Activated gamma-delta T cell (primary cell): ENCODE measurements at places on chromosomes 1 and 21.

DNA sequence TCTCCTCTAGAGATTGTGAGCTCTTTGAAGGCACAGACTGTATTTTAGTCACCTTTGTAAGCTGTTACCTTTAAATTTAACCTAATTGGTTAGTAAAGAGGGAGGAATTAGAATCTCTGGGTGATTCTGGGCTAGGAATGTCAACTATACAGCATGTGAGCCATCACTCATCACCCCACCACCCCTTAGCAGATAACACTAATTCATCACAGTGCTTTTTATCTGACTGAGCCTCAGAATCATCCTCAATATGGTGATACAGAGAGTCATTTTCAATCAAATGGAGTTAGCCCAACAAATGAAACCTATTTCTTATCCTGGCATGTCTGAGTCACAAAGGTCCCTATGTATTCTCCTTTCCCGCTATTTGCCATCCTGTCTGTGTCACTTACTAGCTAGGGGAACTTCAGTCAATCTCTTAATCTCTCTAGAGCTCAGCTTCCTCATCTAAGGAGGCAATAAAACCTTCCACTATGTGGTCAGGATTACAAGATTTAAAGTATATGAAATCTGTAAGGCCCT lies 13.3 kb downstream of the KCNJ10 start:
- DNase-seq, result no peak

GRCh38 chr21:33394260-33394659 lies 9.0 kb upstream of the IFNGR2 start:
- no peak for DNase-seq

DNA sequence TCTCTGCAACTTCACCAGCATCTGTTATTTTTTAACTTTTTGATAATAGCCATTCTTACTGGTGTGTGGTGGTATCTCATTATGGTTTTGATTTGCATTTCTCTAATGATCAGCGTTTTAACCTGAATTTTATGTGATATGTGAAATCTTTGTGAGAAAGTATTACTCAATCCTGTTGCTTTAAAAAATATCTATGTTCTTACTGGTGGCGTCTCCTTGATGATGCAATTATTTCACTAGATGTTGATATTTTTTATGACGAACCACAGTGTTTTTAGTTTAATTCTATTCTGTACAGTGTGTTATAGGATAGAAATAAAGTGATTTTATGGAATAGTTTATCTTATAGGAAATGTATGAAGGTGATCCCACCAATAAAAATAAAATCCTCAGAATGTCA lies 54.7 kb upstream of the GPR88 start:
- DNase-seq, result no peak

GRCh38 chr1:243253926-243254232 lies 1.2 kb downstream of the CEP170 start:
- DNase-seq, result no peak

DNA sequence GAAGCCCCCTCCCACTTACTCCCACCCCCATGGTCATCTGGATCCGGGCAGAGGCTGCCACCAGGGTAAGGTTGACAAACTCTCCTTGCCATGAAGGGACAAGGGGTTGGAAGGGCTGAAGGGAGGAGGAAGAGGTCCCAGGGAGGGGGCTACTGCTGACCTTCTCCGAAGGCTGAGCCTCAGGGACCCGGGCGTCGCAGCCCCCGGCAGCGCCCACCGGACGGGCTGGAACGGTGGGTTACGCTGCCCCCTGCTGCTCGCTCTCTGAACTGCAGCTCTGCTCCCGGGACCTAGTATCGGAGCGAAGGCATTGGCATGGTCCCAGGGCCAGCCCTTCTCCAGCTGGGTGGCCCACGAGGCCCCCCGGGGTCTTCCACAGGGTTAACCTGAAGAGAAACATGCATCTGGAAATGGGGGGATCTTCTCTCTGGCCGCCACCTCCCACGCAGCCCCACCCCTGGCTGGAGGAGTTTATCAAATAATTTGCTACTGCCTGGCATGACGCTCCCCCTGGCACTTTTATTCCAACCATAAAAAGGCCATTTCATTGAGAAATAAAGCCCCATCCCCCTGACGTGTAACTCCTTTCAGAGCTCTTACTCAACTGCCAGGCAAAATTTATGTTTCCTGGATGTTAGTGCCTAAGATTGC lies 70.4 kb upstream of the TARDBP start:
- DNase-seq, result no peak

- no peak for DNase-seq
Observed at GRCh38 chr1:93964096-93964776, 55.0 kb upstream of the GCLM start.

DNA sequence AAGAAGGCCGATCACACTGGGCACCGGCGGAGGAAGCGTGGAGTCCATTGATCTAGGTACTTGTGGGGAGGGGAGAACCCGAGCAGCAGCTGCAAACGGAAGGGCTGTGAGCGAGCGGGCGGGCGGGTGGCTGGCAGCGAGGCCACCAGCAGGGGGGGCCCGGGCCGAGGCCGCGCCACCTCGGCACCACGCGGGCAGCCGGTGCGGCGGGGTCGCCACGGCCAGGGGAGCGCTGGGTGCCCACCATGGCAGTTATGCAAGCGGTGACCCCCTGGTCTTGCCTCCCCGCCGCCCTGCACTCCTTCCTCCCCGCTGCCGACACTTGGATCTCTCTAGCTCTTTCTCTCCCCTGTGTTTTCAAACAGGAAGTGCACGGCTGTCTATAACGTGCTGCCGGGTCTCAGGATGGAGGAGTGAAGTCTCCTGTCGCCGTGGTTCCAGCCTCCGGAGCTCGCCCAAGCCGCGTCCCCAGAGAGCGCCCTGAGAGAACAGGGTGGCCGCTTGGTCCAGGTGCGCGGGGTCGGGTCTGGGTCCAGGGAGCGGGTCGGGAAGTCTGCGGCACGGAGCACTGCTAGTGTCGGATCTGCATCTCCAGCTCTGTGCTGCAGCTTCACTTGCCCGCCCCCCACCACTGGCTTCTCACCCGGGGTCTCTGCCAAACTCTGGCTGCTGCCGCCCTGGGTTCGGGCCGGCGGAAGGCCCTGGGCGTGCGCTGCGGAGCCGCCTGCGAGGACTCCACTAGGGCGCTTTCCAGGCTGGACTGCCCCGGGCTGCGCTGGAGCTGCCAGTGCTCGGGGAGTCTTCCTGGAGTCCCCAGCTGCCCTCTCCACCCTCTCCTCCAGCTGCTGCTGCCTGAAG lies 22.7 kb downstream of the LRRC8D start:
- peak; percentile 56 for DNase-seq

- no peak for DNase-seq
Observed at GRCh38 chr1:241654019-241654418, 1.9 kb downstream of the WDR64 start.

- no peak for DNase-seq
Observed at GRCh38 chr1:216722821-216723220, 408 bp downstream of the ESRRG start.

DNA sequence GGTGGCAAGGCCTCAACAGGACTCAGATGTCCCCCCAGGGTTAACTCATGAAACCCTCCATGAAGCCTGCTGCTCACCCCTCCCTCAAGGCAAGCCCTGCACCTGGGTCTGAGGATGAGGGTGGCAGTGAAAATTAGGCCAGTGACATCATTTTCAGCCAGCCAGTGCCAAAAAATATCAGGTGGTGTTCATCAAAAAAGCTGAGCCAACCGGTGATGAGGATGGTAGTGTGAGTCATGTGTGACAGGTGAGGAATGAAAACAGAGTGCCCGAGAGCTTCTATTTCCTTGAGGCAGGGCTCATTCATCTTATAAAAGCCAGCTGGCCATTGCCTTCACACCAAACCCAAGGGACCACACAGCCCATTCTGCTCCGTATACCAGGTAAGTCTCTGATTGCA lies at the start of gene SPRR1A:
TSS of gene SPRR1A (plus strand) at position 339 of the 400 bp plus-strand sequence. CDS start 1,150 bp downstream, outside the sequence.
- DNase-seq, result no peak

DNA sequence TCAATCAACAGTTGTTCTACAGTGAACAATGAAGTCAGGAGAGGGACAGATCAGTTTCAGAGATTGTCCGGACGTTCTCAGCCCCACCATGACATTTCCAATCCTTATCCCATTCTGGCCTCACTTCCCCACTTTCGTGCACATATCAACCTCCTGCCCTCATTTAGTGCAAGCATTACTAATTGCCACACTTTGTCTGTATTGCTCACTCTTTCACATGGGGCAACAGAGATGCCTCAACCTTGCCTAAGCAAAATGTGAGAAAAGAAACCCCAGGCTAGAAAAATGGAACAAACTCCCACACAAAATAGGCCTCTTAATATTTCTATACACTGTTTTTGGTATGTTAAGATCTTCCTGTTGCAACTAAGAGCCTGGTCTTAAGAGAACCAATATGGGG lies 8.9 kb upstream of the RGS1 start:
- no peak for DNase-seq

DNA sequence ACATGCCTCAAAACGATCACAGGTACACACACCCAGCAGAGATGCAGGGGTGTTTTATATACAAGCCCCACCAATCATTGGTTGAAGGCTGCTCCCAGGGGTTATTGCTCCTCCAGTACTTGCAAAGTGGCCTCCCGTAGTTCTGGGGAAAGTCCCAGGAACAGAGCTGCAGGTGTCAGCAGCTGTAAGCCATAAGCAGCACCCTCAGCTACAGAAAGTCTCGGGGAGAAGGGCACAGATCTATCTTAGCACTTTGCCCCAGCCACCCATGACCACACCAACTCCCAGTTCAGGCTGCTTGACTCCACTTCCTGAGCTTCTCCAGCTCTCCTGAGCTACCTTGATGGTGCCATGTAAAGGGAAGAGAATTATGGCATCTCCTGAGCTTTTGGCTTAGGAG lies 222.7 kb upstream of the GJB5 start:
- no peak for DNase-seq

GRCh38 chr1:41048540-41048939 lies 27.0 kb upstream of the SLFNL1 start:
- DNase-seq, result no peak

DNA sequence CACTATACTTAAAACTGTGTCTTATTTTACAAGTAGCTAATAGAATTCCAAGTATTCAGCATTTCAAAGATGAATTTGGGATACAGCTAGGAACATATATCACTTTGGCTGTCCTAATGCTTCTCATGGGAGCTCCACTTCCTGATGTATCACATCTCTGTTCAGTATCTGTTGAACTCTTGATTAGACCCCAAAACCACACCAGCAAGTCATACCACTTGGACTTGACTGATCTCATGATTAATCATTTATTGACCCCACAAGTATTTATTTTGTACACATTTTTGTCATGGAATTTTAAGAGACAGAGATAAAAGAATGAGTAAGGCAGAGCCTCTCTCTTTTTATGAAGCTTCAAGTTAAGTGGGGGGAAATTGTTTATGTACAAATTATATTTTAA lies 30.0 kb downstream of the TMPRSS15 start:
- no peak for DNase-seq

- no peak for DNase-seq
Observed at GRCh38 chr1:6075748-6076147, 30.1 kb downstream of the KCNAB2 start.

GRCh38 chr1:93196591-93196990 lies 16.1 kb downstream of the CCDC18 start:
- no peak for DNase-seq

DNA sequence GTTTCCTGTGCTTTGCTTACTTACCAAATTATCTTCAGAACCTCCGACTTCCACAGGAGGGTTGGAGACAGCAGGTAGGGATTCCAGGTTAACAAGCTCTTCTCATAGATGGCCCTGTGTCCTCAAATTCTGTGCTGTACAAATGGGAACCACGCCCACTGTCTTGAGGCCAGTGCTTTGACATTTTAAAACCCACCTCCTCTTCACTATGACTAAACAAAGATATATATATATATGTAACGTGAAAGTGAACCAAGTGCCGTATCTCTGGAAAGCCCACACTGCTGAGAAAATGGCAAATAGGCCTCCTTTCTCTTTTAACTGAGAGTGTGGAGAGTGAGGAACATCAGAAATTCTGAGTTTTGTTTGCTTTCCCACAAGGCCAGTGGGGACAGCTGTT lies 99.6 kb downstream of the ZBTB18 start:
- DNase-seq, result no peak
